ENCODE measurements at places on chromosomes 12 and 14.

DNA sequence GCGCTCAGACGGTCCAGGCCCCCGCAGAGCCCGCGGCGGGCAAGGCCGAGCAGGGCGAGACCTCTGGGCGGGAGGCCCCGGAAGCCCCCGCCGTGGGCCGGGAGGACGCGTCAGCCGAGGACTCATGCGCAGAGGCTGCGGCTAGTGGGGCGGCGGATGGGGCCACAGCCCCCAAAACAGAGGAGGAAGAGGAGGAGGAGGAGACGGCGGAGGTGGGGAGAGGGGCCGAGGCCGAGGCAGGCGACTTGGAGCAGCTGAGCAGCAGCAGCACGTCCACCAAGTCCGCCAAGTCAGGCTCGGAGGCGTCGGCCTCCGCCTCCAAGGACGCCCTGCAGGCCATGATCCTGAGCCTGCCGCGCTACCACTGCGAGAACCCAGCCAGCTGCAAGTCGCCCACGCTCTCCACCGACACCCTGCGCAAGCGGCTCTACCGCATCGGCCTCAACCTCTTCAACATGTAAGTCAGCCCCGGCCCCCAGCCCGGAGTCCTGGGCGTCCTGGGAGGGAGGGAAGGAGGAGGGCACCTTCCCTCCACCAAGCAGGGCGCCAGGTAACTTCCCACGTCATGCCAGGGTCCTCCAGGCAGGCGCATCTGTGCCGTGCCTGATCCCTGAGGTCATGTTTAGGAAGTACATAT, 72.4 kb downstream of the IQSEC3 start:
- DNase-seq: no peak

DNA sequence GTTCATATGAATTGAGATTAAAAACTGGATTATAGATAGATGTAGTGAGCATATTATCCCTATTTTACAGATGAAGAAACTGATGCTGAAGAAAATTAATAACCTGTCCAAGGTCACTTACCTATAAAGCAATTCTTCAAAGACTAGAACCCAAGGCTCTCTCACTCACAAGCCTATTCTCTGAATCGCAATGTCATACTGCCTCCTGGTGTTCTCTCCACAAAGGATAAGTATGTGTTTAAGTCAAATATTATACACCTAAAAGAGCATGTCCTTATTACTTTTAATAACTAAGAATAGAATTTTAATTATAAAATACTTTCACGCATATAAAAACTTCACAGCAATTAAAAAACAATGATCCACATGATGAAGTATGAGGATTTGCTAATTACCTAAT, 721.3 kb upstream of the USP15 start:
- DNase-seq: no peak

- DNase-seq: no peak
Measured at GRCh38 chr12:30925607-30926242, 823 bp upstream of the TSPAN11 start.

- no peak for DNase-seq
Measured at GRCh38 chr12:95738024-95738611, 52.4 kb downstream of the NTN4 start.

GRCh38 chr12:45666396-45666795, 63.1 kb upstream of the ARID2 start:
- DNase-seq: no peak

- DNase-seq: no peak
Measured at GRCh38 chr12:52059582-52060497, 8.6 kb downstream of the NR4A1 start.

- DNase-seq: no peak
Measured at GRCh38 chr12:38159092-38159551, 157.5 kb upstream of the ALG10B start.

GRCh38 chr14:101167428-101167827, 263.9 kb upstream of the RTL1 start:
- no peak for DNase-seq

DNA sequence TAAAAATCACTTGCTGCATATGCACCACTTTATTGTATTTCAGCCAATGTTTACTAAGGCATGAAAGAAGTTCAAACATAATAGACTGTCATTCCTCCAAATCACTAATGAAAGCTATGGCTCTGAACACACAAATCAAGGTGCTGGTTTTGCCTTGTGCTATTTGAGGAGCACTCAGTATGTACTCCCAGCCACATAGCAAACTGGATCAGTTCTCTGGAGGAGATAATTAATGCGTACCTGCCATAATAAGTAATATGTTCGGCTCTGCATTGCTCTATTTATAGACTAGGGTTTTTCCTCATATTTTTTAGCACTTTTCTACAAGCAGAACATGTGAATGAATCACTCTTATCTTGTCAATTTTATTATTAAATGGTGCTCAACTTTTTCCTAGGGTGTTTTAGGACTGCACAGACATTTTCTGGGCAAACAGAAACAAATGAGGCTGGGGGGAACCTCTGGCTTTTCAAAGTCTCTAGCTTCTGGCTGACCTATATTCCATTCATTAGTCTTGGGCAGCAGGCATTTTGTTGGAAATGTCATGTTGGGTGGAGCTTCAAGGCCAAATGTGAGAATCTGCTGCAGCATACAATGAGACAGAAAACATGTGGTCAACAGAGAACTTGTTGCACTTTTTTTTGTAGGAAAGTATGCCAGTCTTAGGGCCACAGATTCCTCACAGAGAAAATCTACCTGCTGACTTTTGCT, 88.4 kb downstream of the GRIP1 start:
- no peak for DNase-seq

- no peak for DNase-seq
Measured at GRCh38 chr12:13241833-13242488, 45.4 kb downstream of the EMP1 start.
